CD4-positive, alpha-beta T cell (primary cell): ENCODE measurements at places on chromosomes 1 and 21. TPM values are rescaled to one million over a fixed set of nuclear protein-coding genes. Genes with fewer than 3 reads are reported as not detected.

Gene PARK7
- 62.4 TPM for total RNA-seq

Gene IRF6
- total RNA-seq: 1.7 TPM

Gene S1PR1
- total RNA-seq: 397 TPM

- no peak overlapping the region for H3K4me3 ChIP-seq
- H3K27ac ChIP-seq: no peak overlapping the region
- peaks cover 4% of the 10 kb centered on the region for H3K27me3 ChIP-seq
- H3K36me3 ChIP-seq: no peaks in the 10 kb centered on the region
- H3K4me1 ChIP-seq: no peaks in the 10 kb centered on the region
These were observed 630.6 kb downstream of the LMO4 start for GRCh38 chr1:87959236-87959635.
